ENCODE measurements at places on chromosomes 1 and 21. TPM values are rescaled to one million over a fixed set of nuclear protein-coding genes. Genes with fewer than 3 reads are reported as not detected.

DNA sequence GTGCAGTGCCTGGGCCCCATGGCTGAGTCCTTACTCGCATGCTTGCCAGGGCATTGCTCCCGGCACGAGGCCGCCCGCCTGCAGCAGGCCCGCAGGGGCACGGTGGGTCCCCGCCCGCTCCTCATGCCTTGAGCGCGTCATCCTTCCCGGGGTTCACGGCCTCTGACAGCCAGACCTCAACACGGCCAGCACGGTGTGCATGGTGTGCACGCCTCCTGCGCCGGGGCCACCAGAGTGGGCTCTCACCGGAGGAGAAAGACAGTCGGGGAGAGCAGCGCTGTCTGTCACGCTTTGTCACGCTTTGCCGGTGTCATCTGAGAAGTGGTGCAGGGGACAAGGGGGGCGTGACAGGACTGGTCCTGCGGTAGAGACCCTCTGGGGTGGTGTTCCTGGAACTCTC is 11.9 kb upstream of the COL18A1 start:
- H3K27ac ChIP-seq, result no peak overlapping the region
- H3K27me3 ChIP-seq, result no peaks in the 10 kb centered on the region
- no peaks in the 10 kb centered on the region for H3K4me1 ChIP-seq
- no peaks in the 10 kb centered on the region for H3K36me3 ChIP-seq

GRCh38 chr1:232226197-232226712 is 403.7 kb downstream of the SIPA1L2 start:
- H3K4me1 ChIP-seq, result no peaks in the 10 kb centered on the region
- DNase-seq, result no peak
- H3K27ac ChIP-seq, result no peak overlapping the region
- no peak overlapping the region for H3K4me3 ChIP-seq

DNA sequence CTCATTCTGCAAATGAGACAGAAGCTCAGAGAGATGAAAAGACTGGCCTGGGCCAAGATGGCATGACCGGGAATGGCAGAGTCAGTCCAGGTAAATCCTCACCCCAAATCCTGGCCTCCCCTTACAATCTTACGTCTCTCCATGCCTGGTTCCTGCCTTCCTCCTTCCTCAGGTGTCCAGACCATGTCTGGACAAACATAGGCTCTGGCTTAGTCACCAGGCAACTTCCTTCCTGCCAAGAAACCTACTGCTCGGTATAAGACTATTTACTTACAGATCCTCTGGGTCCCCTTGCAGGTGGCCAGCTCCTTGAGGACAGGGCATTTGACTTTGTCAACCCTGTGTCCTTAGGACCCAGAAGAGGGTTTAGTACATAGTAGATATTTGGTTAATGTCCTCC is 69.4 kb upstream of the ROR1 start:
- no peak overlapping the region for H3K4me3 ChIP-seq
- no peak for DNase-seq
- H3K27ac ChIP-seq, result peak overlapping the region; percentile 65
- no peaks in the 10 kb centered on the region for H3K27me3 ChIP-seq

- H3K4me3 ChIP-seq, result no peak overlapping the region
- H3K27ac ChIP-seq, result peak overlapping the region; percentile 65
- no peak for DNase-seq
Measured at GRCh38 chr1:113291777-113292602, 98.3 kb upstream of the MAGI3 start.

DNA sequence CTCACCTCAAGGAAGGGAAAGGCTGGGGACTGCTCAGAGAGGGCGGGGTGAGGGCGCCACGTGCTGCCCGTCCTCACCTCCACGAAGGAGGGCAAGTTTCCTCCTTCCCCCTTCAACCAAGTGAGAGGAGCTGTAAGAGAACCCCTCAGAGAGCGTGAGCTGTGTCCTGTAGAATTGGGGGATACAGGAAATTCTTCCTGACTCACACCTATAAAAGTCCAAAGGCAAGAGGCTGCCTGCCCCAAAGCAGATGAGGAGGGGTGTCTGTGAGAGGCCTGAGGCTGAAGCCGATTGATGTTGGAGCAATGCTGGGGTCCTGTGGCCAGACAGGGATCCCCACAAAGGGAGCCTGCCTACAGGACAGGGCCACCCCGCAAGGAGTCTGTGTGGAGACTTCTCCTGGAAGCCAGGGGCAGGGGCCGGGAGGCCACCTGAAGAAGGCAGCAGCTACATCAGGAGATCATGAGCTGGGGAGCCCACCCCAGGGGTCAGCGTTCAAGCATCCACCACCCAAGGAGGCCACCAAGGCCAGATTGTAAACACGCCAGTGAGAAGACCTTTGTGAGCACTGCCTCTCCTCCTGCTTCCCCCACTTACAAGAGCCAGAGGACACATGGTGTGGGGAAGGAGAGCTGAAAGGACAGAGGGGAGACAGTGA is 27.7 kb downstream of the S100A6 start:
- H3K4me1 ChIP-seq, result no peaks in the 10 kb centered on the region
- no peak overlapping the region for H3K4me3 ChIP-seq
- H3K27ac ChIP-seq, result no peak overlapping the region
- H3K36me3 ChIP-seq, result no peaks in the 10 kb centered on the region
- no peak for DNase-seq
- H3K27me3 ChIP-seq, result no peaks in the 10 kb centered on the region

GRCh38 chr1:162475539-162476185 is 22.0 kb upstream of the UHMK1 start:
- H3K27me3 ChIP-seq, result no peaks in the 10 kb centered on the region
- H3K4me1 ChIP-seq, result no peaks in the 10 kb centered on the region
- no peak for DNase-seq

- no peak for DNase-seq
- no peaks in the 10 kb centered on the region for H3K27me3 ChIP-seq
- no peak overlapping the region for H3K4me3 ChIP-seq
- peaks cover 24% of the 10 kb centered on the region for H3K4me1 ChIP-seq
- H3K27ac ChIP-seq, result peak overlapping the region; percentile 80
Measured at GRCh38 chr21:39637971-39638240, 25.2 kb downstream of the B3GALT5 start.

- no peak overlapping the region for H3K27ac ChIP-seq
- no peaks in the 10 kb centered on the region for H3K27me3 ChIP-seq
- no peak for DNase-seq
- no peaks in the 10 kb centered on the region for H3K36me3 ChIP-seq
Measured at GRCh38 chr1:75265792-75266191, 131.6 kb downstream of the LHX8 start.

DNA sequence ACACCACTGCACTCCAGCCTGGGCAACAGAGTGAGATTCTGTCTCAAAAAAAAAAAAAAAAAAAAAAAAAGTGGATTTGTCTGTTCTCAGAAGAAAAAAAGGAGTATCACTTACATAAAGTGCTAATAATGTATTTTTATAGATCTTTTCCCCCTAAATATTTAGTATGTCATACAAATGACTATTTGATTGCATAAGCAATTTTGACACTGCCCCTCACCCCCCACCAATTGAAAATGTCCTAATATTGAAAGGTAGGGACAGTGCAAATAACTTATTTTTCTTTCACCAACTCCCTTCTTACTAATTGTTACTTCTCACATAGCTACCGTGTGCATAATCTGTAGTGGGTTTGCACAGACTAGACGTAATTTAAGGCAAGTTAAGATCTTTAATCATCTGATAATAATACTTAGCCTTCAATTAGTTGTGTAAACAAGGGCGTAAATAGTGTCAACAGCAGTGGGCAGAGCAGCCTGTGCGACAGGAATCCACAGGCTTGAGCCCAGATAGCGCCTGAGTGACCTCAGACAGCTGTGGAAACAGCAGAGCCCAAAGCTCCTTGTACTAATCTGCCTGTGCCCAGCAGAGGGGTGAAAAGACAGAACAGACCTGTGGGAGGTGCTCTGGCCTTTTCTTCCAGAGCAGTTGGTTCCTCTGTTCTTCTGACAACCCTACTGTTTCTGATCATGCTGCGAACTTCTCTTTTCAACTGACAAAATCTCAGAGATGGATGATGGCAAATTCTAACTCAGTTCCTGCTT is 4.5 kb upstream of the IER5 start:
- H3K27me3 ChIP-seq, result no peaks in the 10 kb centered on the region
- H3K27ac ChIP-seq, result no peak overlapping the region
- no peak overlapping the region for H3K4me3 ChIP-seq
- no peaks in the 10 kb centered on the region for H3K4me1 ChIP-seq
- DNase-seq, result peak; percentile 60
- no peaks in the 10 kb centered on the region for H3K36me3 ChIP-seq

DNA sequence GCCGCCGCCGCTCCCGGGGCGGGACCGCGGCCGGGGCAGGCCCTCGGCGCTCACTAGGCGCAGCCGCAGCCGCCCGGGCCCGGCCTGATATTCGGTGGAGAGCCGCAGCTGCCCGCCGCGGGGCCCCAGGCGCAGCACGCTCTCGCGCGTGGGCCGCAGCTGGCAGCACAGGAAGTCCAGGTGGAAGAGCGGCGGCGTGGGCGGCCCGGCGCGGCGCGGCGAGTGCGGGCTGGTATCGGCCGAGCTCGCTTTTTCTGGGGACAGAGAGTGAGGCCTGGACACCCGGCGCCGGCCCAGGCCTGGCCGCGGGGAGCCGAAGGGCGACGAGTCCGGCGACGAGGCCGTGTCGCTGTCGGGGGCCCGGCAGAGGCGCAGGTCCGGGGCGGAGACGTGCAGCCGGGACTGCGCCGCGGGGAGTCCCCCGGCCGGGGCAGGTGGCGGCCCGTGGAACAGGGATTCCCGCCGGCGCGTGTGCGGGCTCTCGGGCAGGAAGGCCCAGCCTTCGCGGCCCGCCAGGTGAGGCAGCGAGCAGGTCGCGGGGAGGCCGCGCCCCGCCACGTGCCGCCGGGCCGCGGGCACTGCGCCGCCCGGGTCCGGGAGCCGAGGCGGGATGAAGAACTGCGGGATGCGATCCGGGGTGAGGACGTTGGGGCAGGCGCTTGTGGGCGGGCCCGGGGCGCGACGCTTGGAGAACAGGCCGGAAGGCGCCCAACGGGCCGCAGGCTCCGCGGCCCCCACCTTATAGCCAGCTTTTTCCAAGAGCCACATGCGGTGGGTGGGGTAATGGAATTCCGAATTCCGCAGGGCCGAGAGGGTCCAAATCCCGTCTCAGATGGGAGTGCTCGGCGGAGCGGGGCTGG is 1.2 kb downstream of the C2CD4D start:
- DNase-seq, result peak; percentile 43
- H3K4me1 ChIP-seq, result peaks cover 40% of the 10 kb centered on the region
- H3K27ac ChIP-seq, result no peak overlapping the region
- no peaks in the 10 kb centered on the region for H3K36me3 ChIP-seq
- no peaks in the 10 kb centered on the region for H3K27me3 ChIP-seq

- peak; percentile 26 for DNase-seq
- no peaks in the 10 kb centered on the region for H3K36me3 ChIP-seq
- no peak overlapping the region for H3K27ac ChIP-seq
- no peak overlapping the region for H3K4me3 ChIP-seq
- H3K4me1 ChIP-seq, result no peaks in the 10 kb centered on the region
- H3K27me3 ChIP-seq, result no peaks in the 10 kb centered on the region
Measured at GRCh38 chr21:45142469-45143308, 68.3 kb downstream of the ADARB1 start.

GRCh38 chr1:197771386-197771785 is 3.9 kb downstream of the DENND1B start:
- H3K4me1 ChIP-seq, result peaks cover 42% of the 10 kb centered on the region
- H3K27me3 ChIP-seq, result no peaks in the 10 kb centered on the region
- no peak overlapping the region for H3K4me3 ChIP-seq
- DNase-seq, result no peak
- H3K36me3 ChIP-seq, result no peaks in the 10 kb centered on the region
- H3K27ac ChIP-seq, result no peak overlapping the region

Gene COL8A2
- total RNA-seq, result 0.12 TPM

Gene ATP1A4
- total RNA-seq, result not detected

Gene GBP2
- total RNA-seq, result 2.8 TPM
